ENCODE measurements at places on chromosomes 12 and 14.
A peak's percentile ranks its signal among the peaks of the same experiment; 100 is the strongest.

DNA sequence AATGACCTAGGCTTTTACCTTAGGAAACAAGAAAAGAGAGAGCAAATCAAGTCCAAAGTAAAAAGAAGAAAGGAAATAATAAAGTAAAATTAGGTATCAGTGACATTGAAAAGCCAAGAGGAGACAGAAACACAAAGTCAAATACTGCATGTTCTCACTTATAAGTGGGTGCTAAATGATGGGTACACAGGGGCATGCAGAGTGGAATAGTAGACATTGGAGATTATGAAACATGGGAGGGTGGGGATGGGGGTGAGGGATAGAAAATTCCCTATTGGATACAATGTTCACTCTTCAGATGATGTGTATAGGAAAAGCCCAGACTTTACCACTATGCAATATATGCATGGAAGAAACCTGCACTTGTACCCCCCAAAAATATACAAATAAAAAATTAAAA is 35.1 kb upstream of the CLMN start:
- DNase-seq, result no peak

DNA sequence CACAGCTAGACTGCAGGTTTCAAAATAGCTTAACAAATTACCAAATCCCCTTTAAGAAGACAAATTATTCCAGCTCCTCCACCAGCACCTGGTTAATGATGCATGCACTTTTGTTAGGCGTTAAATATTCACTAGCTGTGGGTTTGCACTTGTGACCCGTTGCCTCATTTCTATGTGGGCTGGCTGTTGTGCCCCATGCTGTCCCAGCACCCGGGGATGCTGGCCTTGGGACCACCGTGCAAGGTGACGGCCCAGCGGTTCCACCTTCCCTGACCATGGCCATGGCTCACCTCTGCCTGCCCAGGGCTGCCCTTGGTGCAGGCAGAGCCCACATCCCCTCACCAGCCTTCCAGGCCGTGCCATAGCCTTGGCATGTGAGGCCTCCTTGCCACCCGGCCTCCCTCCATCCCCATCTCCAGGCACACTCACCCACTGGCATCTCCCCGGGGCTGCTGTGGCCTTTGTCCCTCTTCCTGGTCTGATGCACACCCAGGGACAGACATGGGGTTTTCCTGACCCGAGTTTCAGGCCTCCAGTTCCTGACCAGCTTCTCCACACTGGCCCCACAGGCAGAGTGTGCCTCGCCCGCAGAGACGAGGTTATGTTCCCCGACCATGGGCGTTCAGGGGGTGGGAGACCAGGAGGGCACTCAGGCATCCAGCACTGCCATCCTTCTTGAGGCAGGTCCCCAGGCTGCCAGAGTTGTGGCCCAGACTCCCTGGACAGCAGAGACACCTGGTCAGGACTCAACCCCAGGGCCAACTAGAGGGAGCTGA is 20.3 kb upstream of the C14orf180 start:
- DNase-seq, result no peak

DNA sequence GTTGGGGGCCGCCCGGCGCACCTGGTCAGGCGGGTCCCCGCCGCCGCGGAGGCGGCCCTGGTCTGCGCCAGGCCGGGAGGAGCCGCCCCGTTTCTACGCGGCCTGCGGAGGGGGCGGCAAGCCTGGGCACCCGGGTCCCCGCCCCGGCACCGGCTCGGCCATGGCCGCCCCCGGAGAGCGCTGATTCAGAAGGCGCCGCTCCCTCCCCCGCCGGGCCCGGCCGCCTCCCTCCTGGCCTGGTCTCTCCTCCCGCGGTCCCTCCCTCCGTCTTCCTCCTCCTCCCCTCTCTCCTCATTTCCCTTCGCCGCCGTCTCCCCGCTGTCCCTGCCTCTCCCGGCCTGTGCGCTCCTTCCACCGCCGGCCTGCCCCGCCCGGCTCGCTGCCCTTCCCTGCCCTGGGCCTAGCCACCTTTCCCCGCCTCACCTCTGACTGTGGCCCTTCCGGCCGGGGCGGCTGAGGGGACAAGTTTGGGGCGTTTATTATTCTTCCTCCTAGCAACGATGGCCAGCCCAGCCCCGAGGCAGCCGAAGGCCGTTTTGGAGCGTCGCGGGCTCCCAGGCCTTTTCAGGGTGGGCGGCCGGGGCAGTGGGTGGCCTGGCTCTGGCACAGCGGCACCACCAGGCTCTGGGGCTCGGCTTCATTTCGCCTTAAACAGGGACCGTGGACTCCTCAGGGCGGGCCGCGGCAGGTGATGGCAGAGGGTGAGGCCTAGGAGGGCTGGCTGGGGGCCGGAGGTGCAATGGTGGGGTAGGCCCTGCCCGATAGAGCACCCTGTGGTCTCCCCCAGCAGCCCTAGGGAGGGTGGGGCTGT is 768 bp downstream of the CEP170B start:
- DNase-seq, result peak; percentile 90

DNA sequence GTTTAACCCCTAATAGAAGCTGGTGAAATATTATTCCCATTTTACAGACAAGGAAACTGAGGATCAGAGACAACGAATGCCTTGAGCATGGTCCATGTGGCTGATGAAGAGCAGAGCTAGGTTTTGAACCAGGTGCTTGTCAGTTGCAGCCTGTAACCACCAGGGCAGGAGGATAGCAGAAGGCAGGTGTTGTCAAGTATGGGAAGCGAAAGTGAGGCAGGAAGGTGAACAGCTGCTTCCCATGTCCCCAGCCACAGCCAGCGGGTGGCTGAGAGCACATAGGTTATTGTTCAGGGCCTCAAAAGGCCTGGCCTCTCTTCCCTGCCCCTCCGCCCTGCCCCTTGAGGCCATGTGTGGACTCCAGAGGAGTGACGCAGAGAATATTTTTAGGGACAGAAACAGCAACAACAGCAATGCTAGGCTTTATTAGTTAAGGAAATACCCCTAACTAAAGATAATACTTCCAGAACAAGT is 39.6 kb downstream of the IQSEC3 start:
- DNase-seq, result no peak

- peak; percentile 91 for DNase-seq
Observed at GRCh38 chr14:100078997-100079725, 13.9 kb downstream of the EVL start.
